ENCODE measurements at places on chromosomes 3 and 15. TPM values are rescaled to one million over a fixed set of nuclear protein-coding genes. Genes with fewer than 3 reads are reported as not detected.

- no peak for DNase-seq
These were observed 189.3 kb downstream of the NECTIN3 start for GRCh38 chr3:111260878-111261277.

DNA sequence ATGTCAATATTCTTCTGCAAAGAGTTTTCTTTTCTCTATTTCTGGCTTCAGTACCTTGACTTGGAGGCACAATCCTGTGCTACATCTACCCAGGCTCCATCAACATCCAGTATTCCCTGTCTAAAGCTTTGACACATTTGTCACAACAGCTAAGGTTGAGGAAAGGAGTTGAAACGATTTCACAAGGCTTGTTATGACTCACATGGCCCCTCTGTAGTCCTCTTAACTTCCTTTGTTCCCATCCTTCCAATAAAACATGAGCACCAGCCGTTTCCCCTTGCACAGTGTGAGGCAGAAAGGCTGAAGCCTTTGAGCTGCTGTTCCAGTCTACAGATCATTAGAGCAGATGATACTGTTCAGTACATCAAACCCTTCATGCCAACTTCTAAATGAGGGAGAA lies 163.0 kb upstream of the TMCO5A start:
- no peak for DNase-seq

DNA sequence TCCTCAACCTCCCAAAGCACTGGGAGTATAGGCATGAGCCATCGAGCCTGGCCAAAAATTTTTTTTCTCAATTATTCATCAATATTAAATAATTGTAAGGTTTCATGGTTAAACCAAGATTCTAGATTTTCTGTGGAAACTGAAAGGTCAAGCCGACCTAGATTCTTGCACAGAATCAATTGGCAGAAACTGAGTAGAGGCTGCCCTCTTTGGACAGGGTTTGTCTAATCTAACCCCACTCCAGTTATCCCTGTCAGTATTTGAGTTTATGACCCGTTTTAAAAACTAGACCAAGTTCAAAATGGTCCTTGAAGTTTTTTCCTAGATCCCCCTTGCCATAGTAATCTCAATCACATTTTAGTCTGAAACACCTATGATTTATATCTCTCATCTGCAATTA lies 8.6 kb upstream of the ADAM10 start:
- DNase-seq: no peak

CAMK2N2 gene
- 0.18 TPM for total RNA-seq

DNA sequence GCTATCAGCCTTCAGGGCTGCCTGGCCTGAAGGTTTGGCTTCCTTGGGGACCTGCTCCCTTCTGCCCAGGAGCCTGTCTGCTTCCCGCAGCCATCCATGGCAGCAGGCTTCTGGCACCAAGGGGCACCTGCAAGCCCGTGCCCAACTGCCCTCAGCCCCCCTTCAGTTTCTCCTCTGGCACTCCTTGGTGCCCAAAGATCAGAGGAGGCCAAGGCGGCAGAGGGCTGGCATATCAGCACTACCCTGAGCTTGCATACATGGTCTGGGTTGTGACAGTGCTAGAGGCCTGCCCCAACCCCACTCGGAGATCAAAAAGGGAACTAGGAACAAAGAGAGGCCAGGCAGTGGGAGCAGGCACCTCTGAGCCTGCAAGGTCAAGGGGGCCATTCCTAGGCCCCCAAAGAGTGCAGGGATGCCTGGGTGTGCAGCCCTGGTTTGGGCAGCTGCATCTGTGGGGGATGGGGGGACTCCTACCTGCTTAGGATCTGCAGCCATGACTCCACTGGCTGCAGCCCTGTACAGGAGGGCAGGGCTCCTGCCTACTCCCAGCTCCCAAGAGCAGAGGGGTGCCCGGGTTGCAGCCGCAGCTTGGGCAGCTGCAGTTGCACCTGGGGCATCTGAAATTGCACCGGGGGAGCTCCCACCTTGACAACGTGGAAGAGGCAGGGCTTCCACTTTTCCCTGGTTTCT lies 76.2 kb upstream of the TP63 start:
- no peak for DNase-seq

GRCh38 chr3:114299941-114300624 lies 6.3 kb downstream of the TIGIT start:
- DNase-seq: no peak

DNA sequence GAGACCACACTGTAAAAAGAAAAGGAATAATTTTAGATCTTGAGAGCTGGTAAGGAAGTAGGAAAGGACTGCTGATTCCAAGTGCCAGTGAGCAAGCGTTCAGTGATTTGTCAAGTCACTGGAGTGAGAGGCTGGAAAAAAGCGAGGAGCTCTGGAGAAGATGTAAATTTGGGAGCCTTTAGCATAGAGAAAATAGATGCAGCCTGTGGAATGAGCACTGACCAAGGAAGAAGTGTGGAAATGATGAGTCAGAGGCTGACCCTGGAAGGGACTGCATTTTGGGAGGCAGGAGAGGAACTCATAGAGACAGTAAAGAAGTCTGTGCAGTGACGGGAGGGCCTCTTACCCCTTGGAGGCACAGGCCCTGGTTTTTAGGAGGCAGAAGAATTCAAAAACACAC lies 17.1 kb upstream of the ABTB1 start:
- DNase-seq: no peak

GRCh38 chr3:195768831-195769303 lies 42.9 kb downstream of the MUC4 start:
- no peak for DNase-seq

GRCh38 chr3:36893137-36893557 lies 51.7 kb downstream of the TRANK1 start:
- DNase-seq: no peak

GRCh38 chr3:146092230-146092629 lies 68.8 kb downstream of the PLOD2 start:
- DNase-seq: no peak

MFAP1 gene
- 44.3 TPM for total RNA-seq

DNA sequence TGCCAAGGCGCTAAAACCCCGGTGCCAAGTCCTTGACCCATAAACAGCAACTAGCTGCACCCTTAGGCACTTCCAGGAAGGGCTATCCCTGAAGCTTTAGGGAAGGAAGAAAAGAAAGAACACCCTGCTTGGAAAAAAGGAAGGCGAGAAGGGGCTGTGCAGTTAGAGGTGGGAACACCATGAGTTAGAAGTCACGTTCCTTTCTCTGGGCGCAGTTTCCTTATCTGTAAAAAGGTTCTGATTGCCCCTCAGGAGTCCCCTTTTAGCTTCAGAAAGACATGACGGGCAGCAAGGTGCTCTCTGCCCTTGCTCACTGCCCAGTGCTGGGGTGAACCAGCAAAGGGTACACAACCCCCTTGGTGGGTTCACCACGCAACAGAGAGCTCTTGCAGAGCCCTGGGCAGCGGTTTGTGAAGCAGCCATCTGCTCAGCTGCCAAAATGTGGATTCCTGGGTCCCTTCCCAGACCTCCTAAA lies 798 bp downstream of the GCHFR start:
- no peak for DNase-seq

GRCh38 chr3:121870717-121871116 lies 23.5 kb upstream of the SLC15A2 start:
- DNase-seq: no peak

HTR3E gene
- total RNA-seq: not detected

All from activated T-helper 2 cell treated with anti-CD3 and anti-CD28 coated beads, Interferon-gamma antibody, Interleukin-2, Interleukin-4, amounts not matched to agents 10 μg/mL and 5 μg/mL and 100 μg/mL, durations not matched to agents 14 hours and 24 hours and 36 hours (primary cell).